ENCODE measurements at places on chromosomes 12 and 14. TPM values are rescaled to one million over a fixed set of nuclear protein-coding genes. Genes with fewer than 3 reads are reported as not detected.

Gene PTPN6
- total RNA-seq, result 14.8 TPM

DNA sequence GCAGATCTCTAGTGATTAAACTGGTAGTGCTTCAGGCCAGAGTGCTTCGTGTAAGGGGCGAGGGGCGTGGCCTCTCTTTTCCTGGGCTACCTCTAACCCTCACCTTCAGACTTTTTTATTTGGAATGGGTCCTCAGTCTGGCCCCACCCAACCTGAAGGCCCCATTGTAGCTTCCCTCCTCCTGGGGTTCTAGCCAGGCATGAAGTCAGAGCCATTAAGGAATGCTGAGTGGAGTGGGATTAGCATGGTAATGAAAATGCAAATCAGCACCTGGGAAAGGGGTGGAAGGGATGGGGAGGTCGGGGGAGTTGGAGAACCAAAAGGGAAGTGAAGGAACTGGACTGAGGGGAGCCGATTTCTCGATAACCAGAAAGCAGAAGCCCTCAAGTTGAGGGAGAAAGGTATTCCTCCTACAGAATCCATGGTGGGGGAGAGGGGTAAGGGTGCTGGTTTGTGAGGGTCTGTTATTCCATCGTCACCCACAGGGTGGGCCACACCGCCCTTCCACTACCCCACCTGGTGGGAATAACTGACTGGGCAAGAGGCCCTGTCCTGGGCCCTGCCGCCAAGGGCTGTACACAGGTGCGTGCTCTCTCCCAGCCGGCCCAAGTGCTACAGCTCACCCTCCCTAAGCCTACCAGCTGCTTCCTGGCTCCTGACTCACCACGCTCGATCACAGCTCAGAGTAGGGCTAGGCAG, 14.1 kb downstream of the ZFHX2 start:
- DNase-seq, result peak; percentile 16

- DNase-seq, result peak; percentile 10
Observed at GRCh38 chr14:22737052-22737451, 29.4 kb upstream of the OXA1L start.

DNA sequence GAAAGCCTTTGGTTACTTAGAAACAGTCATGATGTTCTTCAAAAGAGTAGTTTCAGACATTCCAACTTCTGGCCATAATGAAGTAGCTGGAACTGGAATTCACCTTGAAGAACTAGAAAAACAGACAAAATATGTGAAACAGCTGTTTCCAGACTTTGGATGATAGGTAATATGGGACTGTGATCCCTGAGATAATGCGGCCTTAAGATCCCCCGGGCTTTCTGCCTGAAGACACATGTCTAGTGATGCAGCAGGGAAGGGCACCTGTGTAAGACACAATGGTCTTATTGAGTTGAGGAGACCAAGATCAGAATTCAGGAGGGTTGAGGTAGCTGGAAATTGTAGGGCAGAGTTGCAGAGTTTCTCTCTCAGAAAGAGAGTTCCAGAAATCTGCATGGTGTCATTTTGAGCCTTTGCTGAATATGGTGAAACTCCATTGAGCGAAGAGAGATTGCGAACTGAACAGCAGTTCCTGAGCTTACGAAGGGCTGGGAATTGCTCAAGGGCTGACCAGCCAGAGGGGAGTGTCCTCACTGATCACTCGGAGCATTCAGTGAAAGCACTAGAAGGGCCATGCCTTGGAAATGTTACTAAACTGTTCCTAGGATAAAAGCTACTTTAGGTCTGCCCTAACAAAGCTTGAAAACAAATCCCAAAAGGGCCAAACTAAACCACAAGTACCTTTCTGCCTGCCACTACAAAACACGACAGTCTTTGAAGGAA, 41.7 kb upstream of the FRS2 start:
- no peak for DNase-seq

DNA sequence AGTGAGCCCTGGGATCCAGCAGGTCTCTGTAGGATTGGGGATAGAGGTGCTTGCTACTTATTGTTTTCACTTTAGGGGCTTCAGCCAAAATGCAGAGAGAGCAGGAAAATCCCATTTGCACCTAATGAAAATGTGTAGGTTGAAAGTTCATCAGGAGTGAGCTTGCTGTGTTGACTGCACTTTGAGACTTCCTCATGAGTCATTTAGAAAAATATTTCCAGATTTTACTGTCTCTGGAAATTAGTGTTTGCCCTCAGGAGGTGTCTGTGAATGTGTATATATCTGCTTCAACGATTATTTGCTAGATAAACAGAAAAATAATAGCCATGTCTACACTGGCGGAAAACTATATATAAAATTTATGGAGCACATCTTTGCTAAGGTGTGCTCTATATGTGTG, 159.3 kb downstream of the CAND1 start:
- DNase-seq, result peak; percentile 60

DNA sequence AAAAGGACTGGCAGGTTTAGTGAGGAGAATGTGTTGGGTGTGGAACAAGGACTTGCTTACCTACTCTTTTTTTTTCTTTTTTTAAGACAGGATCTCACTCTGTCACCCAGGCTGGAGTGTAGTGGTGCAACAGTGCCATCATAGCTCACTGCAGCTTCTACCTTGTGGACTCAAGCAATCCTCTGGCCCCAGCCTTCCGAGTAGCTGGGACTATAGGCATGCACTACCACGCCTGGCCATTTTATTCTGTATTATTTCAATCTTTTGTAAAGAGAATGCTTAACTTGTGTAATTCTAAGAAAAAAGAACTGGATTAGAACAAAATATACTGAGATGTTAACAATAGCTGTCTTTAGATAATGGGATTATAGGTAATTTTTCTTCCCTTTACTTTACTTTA, 1.9 kb upstream of the VRTN start:
- no peak for DNase-seq

- DNase-seq, result no peak
Observed at GRCh38 chr14:105220699-105221597, 27.4 kb upstream of the BTBD6 start.

DNA sequence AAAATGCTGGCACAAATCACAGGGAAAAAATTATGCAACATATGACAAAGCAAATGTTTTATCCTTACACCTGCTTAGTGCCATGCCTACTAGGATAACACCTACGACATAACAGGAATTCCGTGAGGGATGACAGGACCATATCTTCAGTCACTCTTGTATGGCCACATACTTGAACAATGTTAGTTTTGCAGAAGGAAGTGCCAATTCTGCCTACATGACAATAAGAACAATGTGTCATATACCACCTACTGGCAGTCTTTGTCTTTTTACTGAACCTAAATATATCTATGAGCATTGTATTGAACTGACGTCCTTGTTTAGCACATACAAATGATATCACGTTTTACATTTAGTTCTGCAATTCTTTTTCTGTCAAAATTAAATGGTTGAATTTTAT, 234.0 kb downstream of the ADAMTS20 start:
- DNase-seq, result no peak

DNA sequence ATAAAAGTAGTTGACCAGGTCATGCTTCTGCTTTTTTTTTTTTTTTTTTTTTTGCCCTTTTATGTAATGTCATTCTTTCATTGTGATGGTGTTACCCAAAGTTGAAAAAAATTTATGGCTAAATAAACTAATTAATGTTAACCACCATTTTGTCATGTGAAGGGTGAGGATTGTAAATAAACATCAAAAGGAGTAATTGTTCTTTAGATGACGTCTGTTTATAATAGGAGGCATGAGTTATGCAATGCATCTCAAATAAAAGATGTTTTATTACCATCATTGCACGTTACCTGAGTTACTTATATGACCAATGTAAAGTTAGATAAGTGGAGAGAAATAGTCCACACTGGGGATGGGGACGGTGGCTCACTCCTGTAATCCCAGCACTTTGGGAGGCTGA, 349.9 kb upstream of the PDE3A start:
- no peak for DNase-seq

Gene MARS1
- 134 TPM for total RNA-seq

Gene NXPH4
- 0.40 TPM for total RNA-seq

Gene AHNAK2
- total RNA-seq, result 33.2 TPM

- DNase-seq, result no peak
Observed at GRCh38 chr14:76439237-76439775, 63.4 kb downstream of the ESRRB start.

Gene HOXC12
- not detected for total RNA-seq

GRCh38 chr14:100605706-100606686, 18.8 kb upstream of the BEGAIN start:
- no peak for DNase-seq

- DNase-seq, result no peak
Observed at GRCh38 chr14:100796946-100797345, 29.0 kb upstream of the MEG3 start.

GRCh38 chr12:118714051-118714460, 267.3 kb upstream of the SRRM4 start:
- no peak for DNase-seq

Gene GSC
- not detected for total RNA-seq

DNA sequence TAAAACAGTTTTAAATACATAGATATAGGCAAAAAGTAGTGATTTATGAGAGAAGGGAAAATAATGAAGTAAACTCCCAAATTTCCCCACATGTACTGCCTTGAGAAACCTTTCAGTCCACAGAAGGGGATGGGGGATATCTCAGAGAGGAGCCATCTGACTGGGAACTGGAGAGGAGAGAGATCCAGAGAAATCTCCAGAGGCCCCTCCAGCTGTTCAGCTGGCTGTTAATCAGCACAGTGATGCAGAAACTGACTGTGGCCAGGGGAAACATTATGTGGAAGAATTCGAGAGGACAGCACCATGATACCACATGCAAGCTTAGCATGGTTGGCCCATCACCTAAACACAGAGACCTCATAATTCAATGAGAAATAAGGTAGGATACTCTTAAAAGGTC, 1165.9 kb upstream of the TMEM132C start:
- DNase-seq, result no peak

Gene DNAH10
- total RNA-seq, result 0.35 TPM

Gene TAS2R10
- total RNA-seq, result not detected

- DNase-seq, result peak; percentile 7
Observed at GRCh38 chr12:123390498-123391426, 6.8 kb downstream of the KMT5A start.

Gene B4GALNT1
- total RNA-seq, result 1.4 TPM

DNA sequence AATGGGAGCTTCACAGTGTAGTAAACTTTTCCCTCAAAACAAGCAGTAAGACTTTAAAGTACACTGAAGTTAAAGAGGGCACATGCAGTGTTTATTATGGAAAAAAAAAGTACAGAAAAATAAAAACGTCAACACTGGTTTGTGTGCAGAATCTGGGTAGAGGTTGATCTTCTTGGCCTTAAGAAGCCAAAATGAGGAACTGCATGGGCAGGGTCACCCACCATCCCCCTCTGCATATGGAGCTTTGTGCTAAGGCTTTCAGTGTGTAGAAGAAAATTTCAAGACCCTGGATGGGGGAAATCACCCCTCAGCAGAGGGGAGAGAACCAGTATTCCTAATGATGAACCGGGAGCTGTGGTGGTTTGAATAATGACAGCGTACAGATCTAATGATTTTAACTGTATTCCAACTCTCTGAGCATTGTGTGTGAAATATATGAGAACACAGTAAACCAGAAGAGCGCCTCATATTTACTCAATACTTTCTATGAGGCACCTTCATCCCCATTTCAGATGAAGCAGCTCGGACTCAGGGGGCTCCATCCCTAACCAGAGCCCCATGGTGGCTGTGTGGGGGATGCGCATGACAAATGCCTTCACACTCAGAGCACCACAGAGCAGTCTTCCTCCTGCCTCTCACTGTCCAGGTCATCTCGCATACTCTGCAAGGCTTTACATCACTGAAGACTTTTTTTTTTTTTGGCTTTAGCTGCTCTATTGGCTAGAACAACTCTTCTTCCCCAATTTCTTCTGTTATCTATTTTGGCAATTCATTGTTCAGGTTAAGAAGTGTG, 33.4 kb downstream of the ACADS start:
- no peak for DNase-seq

- DNase-seq, result no peak
Observed at GRCh38 chr14:69052181-69052601, 73.1 kb upstream of the ACTN1 start.

- no peak for DNase-seq
Observed at GRCh38 chr12:6205144-6205539, 4.9 kb downstream of the CD9 start.

- DNase-seq, result no peak
Observed at GRCh38 chr12:4540170-4540569, 1.5 kb downstream of the RAD51AP1 start.

- DNase-seq, result no peak
Observed at GRCh38 chr12:123815968-123816367, 53.9 kb downstream of the DNAH10 start.

Gene RNASE7
- not detected for total RNA-seq

GRCh38 chr12:59834659-59835474, 239.0 kb downstream of the SLC16A7 start:
- peak; percentile 30 for DNase-seq

GRCh38 chr14:49915085-49915484, 22.2 kb downstream of the ARF6 start:
- no peak for DNase-seq

Gene FITM1
- total RNA-seq, result not detected

- DNase-seq, result peak; percentile 40
Observed at GRCh38 chr14:59964251-59965007, 44.5 kb downstream of the LRRC9 start.

DNA sequence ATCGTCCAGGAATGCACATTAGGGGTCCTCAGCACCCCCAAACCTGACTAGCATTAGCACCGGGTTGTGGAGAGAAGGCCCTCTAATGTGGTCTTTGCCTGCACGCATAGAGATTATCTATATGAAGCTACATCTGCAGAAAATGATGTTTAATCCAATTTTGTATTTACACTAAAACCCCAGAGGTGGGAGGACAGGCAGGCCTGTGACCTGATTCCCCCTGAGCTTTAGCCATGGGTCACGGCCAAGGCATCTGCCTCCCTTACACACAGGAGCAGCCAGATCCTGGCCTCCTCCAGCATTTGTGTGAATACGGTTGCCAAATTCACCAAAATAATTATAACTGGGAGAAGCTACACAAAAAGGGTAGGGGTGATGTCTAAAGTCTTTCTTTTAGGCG, 7.0 kb downstream of the APOLD1 start:
- no peak for DNase-seq

GRCh38 chr12:83179999-83180398, 493.3 kb downstream of the TMTC2 start:
- DNase-seq, result no peak

Gene TPH2
- not detected for total RNA-seq

Gene ZDHHC22
- total RNA-seq, result not detected

- DNase-seq, result no peak
Observed at GRCh38 chr12:1929241-1929984, 11.0 kb upstream of the CACNA2D4 start.

DNA sequence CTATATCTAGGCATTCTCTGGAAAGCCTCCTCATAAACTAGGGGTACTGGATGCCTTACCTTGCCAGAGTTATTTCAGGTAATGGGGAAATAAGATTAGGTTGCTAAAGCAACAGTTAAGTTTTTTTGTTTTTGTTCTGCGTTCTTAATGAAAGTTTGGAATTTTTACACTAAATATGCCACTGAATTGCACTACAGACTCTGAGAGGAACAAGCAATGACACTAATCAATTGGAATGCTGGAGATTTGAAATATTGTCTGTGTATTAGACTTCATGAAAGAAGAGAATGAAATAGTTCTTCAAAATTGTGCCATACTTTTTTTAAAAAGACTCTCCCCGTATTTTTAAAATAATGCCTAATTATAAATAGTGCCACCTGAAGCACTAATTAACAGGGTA, 287.8 kb downstream of the NAV3 start:
- DNase-seq, result no peak

Data from renal cortical epithelial cell (primary cell).